GM23338 (cell line): ENCODE measurements at places on chromosomes 7 and 10. TPM values are rescaled to one million over a fixed set of nuclear protein-coding genes. Genes with fewer than 3 reads are reported as not detected.

Gene SRRM3
- 8.2 and 8.6 TPM in 2 replicates for polyA plus RNA-seq

Gene NUTM2B
- polyA plus RNA-seq = not detected in 2 replicates

Gene GDF2
- not detected in 2 replicates for polyA plus RNA-seq

Gene FOXP2
- 0.03 and 0.31 TPM in 2 replicates for polyA plus RNA-seq

Gene ZNF485
- 5.3 and 5.7 TPM in 2 replicates for polyA plus RNA-seq

Gene FZD8
- polyA plus RNA-seq = 0.47 and 0.99 TPM in 2 replicates

Gene MRLN
- polyA plus RNA-seq = not detected in 2 replicates

Gene CDHR3
- 4.9 and 5.1 TPM in 2 replicates for polyA plus RNA-seq

Gene CTNNA3
- 0.71 and 1.2 TPM in 2 replicates for polyA plus RNA-seq

Gene LIPM
- polyA plus RNA-seq = not detected in 2 replicates

Gene PLAU
- 17.5 and 18.0 TPM in 2 replicates for polyA plus RNA-seq

Gene CAV1
- polyA plus RNA-seq = 16.0 and 21.1 TPM in 2 replicates

DNA sequence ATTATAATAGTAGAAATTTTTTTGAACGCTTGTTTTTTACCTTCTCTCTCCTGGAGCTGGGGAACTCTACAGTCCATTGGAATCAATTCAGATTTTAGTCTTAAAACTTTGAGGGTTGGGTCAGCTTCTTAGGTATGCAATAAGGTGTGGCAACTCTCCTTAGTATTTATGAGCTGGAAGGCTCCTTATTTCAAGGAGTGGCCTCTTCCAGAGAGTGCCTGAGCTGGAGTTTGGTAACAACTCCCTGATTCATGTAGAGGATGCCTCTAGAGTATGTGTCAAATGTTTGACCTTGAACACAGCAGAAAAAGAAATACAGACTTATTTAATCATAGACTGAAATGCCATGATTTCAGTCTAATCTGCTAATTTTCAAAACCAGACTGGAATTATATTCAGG is 11.1 kb downstream of the CDK14 start:
- no peak for DNase-seq
- H3K36me3 ChIP-seq = no peaks in the 10 kb centered on the region
- no peak overlapping the region for H3K4me3 ChIP-seq

GRCh38 chr7:16098585-16099179 is 322.7 kb downstream of the CRPPA start:
- H3K4me1 ChIP-seq = no peaks in the 10 kb centered on the region; the same call in 1 of the 2 replicates
- H3K27ac ChIP-seq = 0 out of 2 replicates have a peak overlapping the region, but pooled peaks have one; percentile 1
- DNase-seq = peak; percentile 70
- no peaks in the 10 kb centered on the region for H3K36me3 ChIP-seq
- H3K4me3 ChIP-seq = no peak overlapping the region
- H3K27me3 ChIP-seq = no peaks in the 10 kb centered on the region

- no peaks in the 10 kb centered on the region for H3K4me1 ChIP-seq
- no peak overlapping the region for H3K27ac ChIP-seq
- H3K4me3 ChIP-seq = no peak overlapping the region
- H3K27me3 ChIP-seq = no peaks in the 10 kb centered on the region
- H3K36me3 ChIP-seq = no peaks in the 10 kb centered on the region
- DNase-seq = peak; percentile 78
These were observed 12.6 kb upstream of the CDH23 start for GRCh38 chr10:71383972-71384687.

DNA sequence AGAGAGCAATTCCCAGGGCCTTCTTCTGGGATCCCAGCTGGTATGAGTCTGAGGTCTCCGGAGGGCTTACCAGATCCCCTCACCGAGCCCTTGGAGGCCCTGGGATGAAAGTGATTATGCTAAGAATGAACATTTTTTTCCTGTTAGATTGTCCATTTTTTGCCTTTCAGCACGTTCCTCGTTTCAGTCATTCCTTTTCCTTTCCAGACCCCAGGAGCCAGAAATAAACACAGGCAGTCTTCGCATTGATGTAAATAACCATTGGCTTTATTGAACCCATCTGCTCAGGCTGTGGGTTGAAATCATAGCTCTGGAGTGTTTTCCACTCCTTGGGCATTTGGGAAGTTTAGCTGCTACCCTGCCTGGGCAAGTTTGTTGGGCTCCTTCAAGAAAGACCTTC is 320.9 kb upstream of the AUTS2 start:
- no peaks in the 10 kb centered on the region for H3K27me3 ChIP-seq
- H3K36me3 ChIP-seq = peaks cover 3% of the 10 kb centered on the region; the same call in 1 of the 2 replicates
- no peak overlapping the region for H3K4me3 ChIP-seq
- H3K4me1 ChIP-seq = no peaks in the 10 kb centered on the region

DNA sequence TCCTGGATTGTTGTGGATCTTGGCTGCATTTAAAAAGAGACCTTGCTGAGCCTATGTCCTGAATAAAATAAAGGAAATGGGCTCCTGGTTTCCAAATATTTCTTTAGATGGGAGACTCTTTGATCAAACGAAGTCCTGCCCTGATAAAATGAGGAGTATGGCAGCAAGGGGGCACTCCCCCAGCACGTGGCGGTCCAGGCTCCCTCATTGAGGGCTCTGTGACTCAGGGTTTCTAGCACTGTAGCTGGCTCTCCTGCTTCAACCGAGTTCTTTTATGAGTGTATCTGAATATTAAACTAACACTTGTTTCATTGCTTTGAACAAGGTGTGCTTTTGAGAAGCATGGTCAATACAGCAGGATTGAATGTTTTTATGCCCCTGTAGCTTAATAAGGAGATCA is 114.2 kb downstream of the AVL9 start:
- peaks cover 19% of the 10 kb centered on the region for H3K4me1 ChIP-seq

DNA sequence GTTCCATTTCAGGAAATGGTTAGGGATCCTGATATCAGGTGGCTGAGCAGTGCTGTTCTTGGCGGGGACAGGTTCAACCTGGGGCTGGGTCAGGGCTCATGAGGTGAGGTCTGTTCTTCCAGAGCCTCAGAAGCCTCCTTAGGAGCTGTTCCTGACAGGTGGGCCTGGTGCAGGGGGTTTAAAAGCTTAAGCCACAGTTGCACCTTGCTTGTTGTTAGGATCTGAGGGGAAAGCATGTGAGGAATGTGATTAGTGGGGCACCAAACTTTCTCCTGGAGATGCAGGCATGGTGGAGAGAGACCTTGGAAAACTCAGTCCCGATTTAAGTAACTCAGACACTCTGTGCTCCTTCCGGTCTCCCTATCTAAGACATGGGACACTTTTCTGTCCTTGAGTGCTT is 18.7 kb upstream of the CRHR2 start:
- no peak overlapping the region for H3K4me3 ChIP-seq
- peaks cover 11% of the 10 kb centered on the region for H3K4me1 ChIP-seq
- H3K36me3 ChIP-seq = no peaks in the 10 kb centered on the region
- DNase-seq = peak; percentile 28
- no peak overlapping the region for H3K27ac ChIP-seq

- H3K4me3 ChIP-seq = no peak overlapping the region
- H3K4me1 ChIP-seq = no peaks in the 10 kb centered on the region
- no peaks in the 10 kb centered on the region for H3K36me3 ChIP-seq
- no peaks in the 10 kb centered on the region for H3K27me3 ChIP-seq
These were observed 19.4 kb upstream of the PDCD4 start for GRCh38 chr10:110852255-110852896.

GRCh38 chr7:99843808-99844207 is 16.0 kb downstream of the CYP3A43 start:
- H3K4me3 ChIP-seq = no peak overlapping the region
- no peak overlapping the region for H3K27ac ChIP-seq
- H3K4me1 ChIP-seq = peaks cover 48% of the 10 kb centered on the region
- DNase-seq = no peak
- H3K27me3 ChIP-seq = no peaks in the 10 kb centered on the region
- H3K36me3 ChIP-seq = no peaks in the 10 kb centered on the region

DNA sequence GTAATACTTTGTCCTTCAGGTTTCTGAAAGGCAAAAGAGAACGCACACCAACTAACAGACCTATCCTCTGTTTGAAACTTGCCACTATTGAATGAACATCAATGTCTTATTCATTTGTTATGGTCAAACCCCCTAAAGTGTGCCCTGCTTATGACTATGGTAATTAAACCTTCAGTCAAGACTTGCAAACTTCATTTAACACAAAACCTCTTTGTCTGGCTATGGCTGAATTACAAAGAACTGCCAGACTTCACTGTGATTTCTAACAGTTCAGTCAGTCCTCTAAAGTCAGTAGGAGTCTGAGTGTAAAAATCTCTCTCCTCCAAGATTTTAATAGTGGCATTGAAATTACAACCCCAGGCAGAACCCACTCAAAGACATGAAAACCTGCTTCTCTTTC is 702.5 kb upstream of the LRRN3 start:
- peak; percentile 25 for DNase-seq
- peaks cover 37% of the 10 kb centered on the region for H3K4me1 ChIP-seq
- no peaks in the 10 kb centered on the region for H3K36me3 ChIP-seq
- H3K27ac ChIP-seq = no peak overlapping the region

GRCh38 chr7:698515-699475 is 27.7 kb upstream of the DNAAF5 start:
- H3K27ac ChIP-seq = no peak overlapping the region
- no peaks in the 10 kb centered on the region for H3K36me3 ChIP-seq
- H3K4me1 ChIP-seq = no peaks in the 10 kb centered on the region
- H3K4me3 ChIP-seq = no peak overlapping the region
- H3K27me3 ChIP-seq = no peaks in the 10 kb centered on the region
- no peak for DNase-seq

DNA sequence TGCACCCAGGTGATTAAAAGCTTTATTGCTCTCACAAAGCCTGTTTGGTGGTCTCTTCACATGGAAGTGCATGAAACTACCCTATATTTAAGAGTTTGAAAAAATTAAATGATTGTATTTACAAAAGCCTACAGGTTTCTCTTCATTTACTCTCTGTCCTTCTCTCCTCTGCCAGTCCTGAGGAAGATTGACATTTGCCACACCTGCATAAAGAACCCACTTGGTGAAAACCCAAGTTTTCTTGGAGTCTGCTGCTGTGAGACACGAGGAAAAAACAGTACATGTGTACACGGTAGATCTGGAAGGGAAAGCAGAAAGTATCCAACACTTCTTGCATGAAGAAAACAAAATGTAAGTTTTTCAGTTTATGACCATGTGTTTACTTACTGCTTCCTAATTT is 994.4 kb upstream of the POT1 start:
- no peak overlapping the region for H3K27ac ChIP-seq
- H3K4me3 ChIP-seq = no peak overlapping the region
- DNase-seq = no peak
- H3K27me3 ChIP-seq = no peaks in the 10 kb centered on the region
- no peaks in the 10 kb centered on the region for H3K36me3 ChIP-seq

- H3K4me1 ChIP-seq = peaks cover 27% of the 10 kb centered on the region
- DNase-seq = no peak
- no peak overlapping the region for H3K4me3 ChIP-seq
These were observed 115.1 kb downstream of the PARD3 start for GRCh38 chr10:34699904-34700517.

DNA sequence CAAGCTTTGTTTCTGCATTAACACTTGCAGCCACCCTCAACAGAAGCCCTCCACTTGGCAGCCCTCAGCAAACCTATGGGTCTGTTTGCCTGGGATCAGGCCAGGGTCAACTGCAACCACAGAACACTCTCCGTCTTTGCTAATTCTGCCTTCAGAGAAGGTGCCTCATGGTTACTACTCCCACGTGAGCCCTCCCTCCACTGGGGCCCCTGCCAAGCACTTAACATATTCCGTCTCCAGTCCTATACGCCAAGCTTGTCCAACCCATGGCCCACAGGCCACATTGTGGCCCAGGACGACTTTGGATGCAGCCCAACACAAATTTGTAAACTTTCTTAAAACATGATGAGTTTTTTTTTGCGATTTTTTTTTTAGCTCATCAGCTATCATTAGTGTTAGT is 54.7 kb downstream of the HSPA12A start:
- no peaks in the 10 kb centered on the region for H3K27me3 ChIP-seq
- no peak overlapping the region for H3K27ac ChIP-seq
- DNase-seq = no peak
- no peak overlapping the region for H3K4me3 ChIP-seq
- H3K36me3 ChIP-seq = no peaks in the 10 kb centered on the region

GRCh38 chr7:133023370-133024071 is 58.4 kb downstream of the CHCHD3 start:
- no peak overlapping the region for H3K4me3 ChIP-seq
- no peaks in the 10 kb centered on the region for H3K36me3 ChIP-seq
- H3K27me3 ChIP-seq = no peaks in the 10 kb centered on the region
- H3K27ac ChIP-seq = no peak overlapping the region
- no peak for DNase-seq

- no peaks in the 10 kb centered on the region for H3K4me1 ChIP-seq
- H3K4me3 ChIP-seq = no peak overlapping the region
- no peaks in the 10 kb centered on the region for H3K27me3 ChIP-seq
- H3K36me3 ChIP-seq = no peaks in the 10 kb centered on the region
- DNase-seq = no peak
These were observed 110.2 kb downstream of the TMEM26 start for GRCh38 chr10:61342858-61343572.

- no peak overlapping the region for H3K27ac ChIP-seq
- no peaks in the 10 kb centered on the region; the same call in 1 of the 2 replicates for H3K36me3 ChIP-seq
- H3K4me1 ChIP-seq = no peaks in the 10 kb centered on the region
- no peaks in the 10 kb centered on the region for H3K27me3 ChIP-seq
These were observed 66.7 kb upstream of the PDZD8 start for GRCh38 chr10:117441812-117442443.

GRCh38 chr10:128958834-128959690 is 508.0 kb upstream of the MGMT start:
- H3K36me3 ChIP-seq = no peaks in the 10 kb centered on the region
- DNase-seq = no peak
- H3K27me3 ChIP-seq = no peaks in the 10 kb centered on the region
- H3K27ac ChIP-seq = no peak overlapping the region

DNA sequence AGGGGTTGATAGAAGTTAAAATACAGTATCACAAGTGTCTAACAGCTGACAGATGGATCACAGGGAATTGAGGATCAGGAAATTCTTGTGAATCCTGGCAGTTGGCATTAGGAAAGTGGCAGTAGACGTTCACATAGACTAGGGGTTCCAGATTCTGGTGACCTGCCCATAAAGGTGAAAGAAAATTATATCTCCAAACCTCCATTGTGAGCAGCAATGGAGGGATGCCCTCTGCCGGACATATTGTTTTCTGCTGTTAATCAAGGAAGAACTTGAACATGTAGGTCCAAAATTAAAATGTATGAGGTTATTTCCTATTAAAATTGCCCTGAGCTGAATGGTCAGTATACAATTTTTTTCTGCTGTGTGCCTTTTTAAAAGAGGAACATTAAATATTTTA is 5.1 kb downstream of the NME8 start:
- H3K27me3 ChIP-seq = no peaks in the 10 kb centered on the region
- no peaks in the 10 kb centered on the region for H3K4me1 ChIP-seq
- peak; percentile 18 for DNase-seq
- H3K27ac ChIP-seq = no peak overlapping the region
- H3K36me3 ChIP-seq = no peaks in the 10 kb centered on the region
- H3K4me3 ChIP-seq = no peak overlapping the region

- H3K4me1 ChIP-seq = no peaks in the 10 kb centered on the region
- no peaks in the 10 kb centered on the region for H3K27me3 ChIP-seq
- no peaks in the 10 kb centered on the region for H3K36me3 ChIP-seq
- no peak for DNase-seq
- no peak overlapping the region for H3K27ac ChIP-seq
- H3K4me3 ChIP-seq = no peak overlapping the region
These were observed 286.4 kb downstream of the AHR start for GRCh38 chr7:17584822-17585221.

DNA sequence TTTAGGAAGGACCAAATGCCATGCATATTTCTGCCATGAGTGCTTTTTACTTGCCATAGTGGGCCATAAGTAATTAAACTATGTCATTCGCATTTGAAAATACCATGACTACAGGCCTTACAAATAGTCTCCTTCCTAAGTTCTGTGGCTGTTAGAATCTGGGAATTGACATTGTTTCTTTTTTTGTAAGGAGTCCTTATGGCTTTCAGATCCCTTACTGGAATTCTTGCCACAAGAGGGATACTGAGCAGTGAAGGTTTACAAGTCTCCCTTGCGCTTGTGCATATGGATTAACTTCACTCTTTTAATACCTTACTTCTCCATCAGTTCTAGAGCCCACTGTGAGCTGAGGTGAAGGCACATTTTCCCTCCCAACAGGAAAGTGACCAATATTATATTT is 166.0 kb downstream of the NRG3 start:
- no peaks in the 10 kb centered on the region for H3K27me3 ChIP-seq
- DNase-seq = peak; percentile 56
- no peak overlapping the region for H3K27ac ChIP-seq
- no peak overlapping the region for H3K4me3 ChIP-seq
- no peaks in the 10 kb centered on the region for H3K36me3 ChIP-seq
